NT2/D1 (cell line): ENCODE measurements at places on chromosomes 7 and 10.

GRCh38 chr7:148566736-148567135, 23.8 kb upstream of the C7orf33 start:
- DNase-seq = no peak

GRCh38 chr10:86162696-86163400, 203.7 kb downstream of the GRID1 start:
- DNase-seq = no peak

- DNase-seq = no peak
Observed at GRCh38 chr10:13334556-13334955, 13.5 kb downstream of the SEPHS1 start.

GRCh38 chr10:133268532-133268931, 8.1 kb downstream of the ADAM8 start:
- no peak for DNase-seq

DNA sequence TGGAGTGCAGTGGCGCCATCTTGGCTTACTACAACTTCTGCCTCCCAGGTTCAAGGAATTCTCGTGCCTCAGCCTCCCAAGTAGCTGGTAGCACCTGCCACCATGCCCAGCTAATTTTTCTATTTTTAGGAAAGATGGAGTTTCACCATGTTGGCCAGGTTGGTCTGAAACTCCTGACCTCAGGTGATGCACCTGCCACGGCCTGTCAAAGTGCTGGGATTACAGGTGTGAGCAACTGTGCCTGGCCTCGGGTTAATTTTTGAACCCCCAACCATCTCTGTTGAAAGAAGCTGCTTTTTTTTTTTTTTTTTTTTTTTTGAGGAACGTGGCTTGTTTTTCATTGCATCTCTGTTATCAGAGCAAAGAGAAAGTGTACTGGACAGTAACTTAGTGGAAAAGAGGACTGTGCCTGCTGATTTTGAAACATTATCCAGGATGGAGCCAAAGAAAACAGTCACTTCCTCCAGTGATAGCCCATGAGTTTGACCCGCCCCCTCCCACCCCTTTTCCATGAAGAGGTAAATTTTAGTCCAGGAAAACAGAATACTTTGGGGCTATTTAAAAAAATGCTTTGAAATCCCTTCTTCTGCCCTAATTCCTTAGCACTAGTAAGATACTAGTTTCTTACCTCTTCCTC, 38.3 kb downstream of the WBP1L start:
- no peak for DNase-seq

DNA sequence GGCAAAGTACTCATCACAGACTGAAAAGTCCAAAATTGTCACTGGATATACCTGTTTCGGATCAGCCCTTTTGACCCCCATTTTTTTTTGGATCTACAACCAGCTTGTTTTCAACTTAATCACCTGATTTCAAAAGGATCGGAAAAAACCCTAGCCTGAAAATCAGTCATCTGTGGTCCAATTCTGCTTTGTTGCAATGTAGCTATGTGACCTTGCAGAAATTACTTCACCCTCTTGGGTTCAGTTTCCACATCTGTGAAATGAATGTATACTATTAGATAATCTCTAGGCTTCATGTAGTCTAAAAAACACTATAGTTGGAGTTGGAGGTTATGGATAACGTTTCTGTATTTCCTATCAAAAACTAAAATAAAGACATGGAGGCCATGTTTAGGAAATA, 37.1 kb downstream of the STEAP4 start:
- DNase-seq = no peak

GRCh38 chr10:124680675-124681074, 63.5 kb downstream of the FAM53B start:
- no peak for DNase-seq

DNA sequence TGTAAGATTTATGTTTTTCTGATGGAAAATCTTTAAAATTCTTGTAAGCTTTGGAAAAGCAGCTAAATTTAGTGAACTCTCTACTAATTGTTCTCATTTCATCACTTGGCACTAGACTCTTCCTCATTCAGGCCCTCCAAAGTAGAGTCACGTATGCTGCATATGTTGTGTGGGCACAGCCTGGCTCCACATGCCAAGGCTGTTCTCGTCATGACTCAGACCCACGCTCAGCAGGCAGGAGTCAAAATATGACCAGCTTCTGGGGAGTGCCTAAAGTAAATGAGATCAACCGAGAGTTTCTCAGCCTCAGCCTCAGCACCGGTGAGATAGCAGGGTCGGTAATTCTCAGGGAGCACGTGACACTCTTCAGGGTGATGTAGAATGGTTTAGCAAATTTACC, 1672.9 kb downstream of the REEP3 start:
- DNase-seq = no peak

- no peak for DNase-seq
Observed at GRCh38 chr10:43194266-43194665, 56.0 kb downstream of the CSGALNACT2 start.

- no peak for DNase-seq
Observed at GRCh38 chr10:86758189-86759072, 2.0 kb downstream of the BMPR1A start.

DNA sequence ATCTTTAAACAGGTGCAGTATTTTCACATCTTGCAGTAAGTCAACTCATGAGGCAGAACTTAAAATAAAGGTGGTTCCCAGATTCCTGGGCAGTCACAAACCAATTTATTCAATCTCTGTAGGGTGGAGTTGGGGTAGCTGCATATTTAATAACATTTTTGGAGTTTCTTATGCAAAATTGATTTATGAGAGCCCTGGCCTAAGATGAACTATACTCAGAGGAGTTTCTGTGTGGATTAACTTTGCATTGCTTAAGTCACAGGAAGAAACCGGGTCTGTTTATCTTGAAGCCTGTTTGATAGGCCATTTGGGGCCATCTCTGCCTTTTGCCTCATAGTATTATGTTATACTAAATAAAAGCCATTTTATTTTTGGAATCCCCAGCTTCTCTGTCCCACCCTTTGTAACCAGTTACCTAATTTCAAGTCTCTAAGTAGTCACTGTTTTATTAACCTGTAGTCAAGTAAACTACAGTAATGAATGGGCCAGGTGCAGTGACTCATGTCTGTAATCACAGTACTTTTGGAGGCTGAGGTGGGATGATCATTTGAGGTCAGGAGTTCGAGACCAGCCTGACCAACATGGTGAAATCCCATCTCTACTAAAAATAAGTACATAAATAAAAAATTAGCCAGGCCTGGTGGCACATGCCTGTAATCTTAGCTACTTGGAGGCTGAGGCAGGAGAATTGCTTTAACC, 104.4 kb upstream of the FAM3C start:
- DNase-seq = no peak

- no peak for DNase-seq
Observed at GRCh38 chr7:121366852-121367431, 29.2 kb downstream of the FAM3C start.

DNA sequence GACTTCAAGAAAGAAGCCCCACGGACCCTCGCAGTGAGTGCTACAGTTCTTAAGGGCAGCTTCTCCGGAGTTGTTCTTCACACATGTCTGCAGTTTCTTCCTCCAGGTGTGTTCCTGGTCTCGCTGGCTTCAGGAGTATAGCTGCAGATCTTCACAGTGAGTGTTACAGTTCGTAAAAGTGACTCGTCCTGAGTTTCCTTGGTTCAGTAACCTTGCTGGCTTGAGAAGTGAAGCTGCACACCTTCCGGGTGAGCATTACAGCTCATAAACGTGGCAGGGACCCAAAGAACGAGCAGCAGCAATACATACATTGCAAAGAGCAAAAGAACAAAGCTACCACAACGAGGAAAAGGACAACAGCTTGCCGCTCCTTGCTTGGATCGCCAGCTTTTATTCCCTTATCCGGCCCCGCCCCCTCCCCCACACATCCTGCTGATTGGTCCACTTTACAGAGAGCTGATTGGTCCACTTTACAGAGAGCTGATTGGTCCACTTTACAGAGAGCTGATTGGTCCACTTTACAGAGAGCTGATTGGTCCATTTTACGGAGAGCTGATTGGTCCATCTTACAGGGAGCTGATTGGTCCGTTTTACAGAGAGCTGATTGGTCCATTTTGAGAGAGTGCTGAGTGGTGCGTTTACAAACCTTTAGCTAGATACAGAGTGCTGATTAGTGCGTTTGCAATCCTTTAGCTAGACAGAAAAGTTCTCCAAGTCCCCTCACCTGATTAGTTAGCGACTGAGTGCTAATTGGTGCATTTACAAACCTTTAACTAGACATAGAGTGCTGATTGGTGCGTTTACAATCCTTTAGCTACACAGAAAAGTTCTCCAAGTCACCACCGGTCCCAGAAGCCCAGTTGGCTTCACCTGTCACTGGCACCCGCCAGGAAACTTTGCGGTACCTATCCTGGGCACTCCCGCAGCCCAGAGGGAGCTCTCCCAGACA, 165.3 kb downstream of the AGMO start:
- DNase-seq = no peak

GRCh38 chr7:140881507-140882228, 43.1 kb downstream of the BRAF start:
- no peak for DNase-seq

DNA sequence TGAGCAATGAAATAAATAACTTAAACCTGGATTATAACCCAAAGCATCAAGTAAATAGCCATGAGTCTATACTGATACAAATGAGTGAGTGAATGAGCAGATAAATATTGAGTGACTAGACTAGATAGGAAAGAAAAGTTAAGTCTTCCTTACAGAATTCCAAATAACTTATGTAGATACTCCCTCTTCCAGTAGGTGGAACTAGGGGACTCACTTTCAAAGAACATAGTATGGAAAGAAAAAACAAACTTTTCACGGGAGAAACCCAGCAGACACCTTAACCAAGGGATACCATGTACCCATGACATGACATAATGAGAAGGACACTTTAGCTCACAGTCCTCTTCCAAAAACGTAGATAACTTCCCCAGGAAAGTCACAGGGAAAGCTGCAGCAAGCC, 32.2 kb downstream of the CSGALNACT2 start:
- DNase-seq = no peak

- no peak for DNase-seq
Observed at GRCh38 chr10:124912101-124912886, 29.6 kb upstream of the ZRANB1 start.

GRCh38 chr7:135597181-135597925, 39.6 kb downstream of the NUP205 start:
- no peak for DNase-seq

- no peak for DNase-seq
Observed at GRCh38 chr10:17586821-17587234, 30.3 kb downstream of the HACD1 start.

GRCh38 chr10:29426420-29426819, 137.6 kb downstream of the LYZL1 start:
- DNase-seq = no peak

DNA sequence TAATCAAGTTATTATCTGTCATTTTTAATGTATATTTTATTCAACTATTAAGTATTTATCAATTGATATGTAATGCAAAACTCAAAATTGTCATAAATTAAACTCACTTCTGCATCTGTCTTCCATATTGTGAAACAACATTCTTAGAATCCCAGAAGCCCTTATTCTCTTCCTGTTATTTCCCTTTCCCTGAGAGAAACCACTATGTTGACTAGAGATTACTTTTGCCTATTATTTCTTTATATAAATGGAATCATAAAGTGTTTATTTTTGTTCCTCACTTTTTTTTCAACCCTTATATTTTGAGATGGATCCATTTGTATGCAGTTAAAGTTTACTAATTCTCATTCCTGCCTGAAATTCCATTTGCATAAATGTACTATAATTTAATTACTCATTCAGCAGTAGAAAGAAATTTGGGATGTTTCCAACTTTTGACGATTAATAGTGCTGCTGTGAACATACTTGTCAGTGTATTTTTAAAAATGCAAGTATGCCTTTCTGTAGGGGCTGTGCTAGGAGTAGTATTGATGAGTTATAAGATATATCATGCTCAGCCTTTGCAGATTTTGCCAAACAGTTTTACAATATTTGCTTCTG, 211.2 kb downstream of the SEMA3D start:
- DNase-seq = no peak

DNA sequence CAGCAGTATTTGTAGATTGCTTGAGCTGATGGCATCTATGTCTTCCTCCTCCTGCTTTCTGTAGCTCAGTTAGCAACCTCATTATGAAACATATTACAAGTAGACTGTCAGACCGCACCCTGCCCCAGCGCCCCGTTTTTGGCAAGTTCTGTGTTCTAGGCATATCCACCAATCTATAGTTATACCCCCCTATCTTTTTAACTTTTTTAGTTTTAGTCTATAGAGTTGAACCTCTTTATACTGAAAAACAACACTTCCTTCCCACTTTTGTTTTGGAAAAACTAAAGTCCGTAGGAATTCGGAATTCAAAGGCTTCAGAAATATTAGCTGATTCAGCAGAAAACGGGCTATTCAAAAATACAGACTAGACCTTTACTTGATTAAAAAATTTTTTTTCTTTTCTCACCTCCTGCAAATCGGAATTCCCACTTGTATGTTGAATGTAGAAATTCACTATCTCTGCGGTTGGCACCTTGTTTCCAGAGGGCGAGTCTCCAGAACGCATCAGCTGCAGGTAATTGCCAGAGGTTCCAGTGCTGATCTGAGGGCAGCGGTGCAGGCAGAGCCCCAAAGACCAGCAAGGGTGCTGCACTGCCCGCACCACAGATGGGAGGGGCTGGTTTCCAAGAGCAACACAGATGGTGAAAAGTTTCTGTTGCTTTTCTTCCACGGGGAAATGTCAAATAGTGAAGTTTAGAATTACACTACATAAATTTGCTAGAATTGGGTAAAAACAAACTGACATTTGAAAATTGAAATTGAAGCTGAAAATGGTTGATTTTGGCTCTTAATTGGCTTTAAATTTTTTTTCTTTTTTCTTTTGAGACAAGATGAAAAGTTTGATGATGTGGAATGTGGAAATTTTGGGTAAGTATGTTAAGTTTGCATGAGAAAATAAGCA, 2.2 kb upstream of the FZD8 start:
- no peak for DNase-seq

DNA sequence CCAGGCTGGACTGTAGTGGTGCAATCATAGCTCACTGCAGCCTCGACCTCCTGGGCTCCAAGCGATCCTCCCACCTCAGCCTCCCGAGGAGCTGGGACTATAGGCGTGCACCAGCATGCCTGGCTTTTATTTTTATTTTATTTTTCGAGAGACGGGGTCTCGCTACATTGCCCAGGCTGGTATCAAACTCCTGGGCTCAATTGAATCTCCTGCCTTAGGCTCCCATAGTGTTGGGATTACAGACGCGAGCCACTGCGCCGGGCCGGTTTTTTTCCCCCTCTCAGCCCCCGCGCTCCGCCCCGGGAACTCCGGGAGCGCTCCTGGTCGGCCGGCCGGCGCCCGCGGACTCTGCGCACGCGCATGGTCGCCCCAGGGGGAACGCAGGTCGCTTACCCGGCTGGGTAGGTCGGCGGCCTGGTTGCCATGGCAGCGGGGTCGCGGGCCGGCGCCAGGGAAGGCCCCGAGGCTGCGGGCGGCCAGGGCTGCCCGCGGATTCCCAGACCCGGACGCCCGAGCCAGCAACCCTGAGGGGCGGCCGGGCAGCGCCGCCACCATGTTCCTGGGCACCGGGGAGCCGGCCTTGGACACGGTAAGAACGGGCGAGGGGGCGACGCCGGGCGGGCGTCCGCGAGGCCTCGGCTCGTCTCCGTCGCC, at the start of gene IQCE:
Gene IQCE (plus strand): TSS at position 351 of the 654 bp plus-strand sequence. CDS start 203 bp downstream, at position 554.
- peak; percentile 97 for DNase-seq

GRCh38 chr7:55187701-55188491, 169.1 kb downstream of the EGFR start:
- no peak for DNase-seq

- DNase-seq = no peak
Observed at GRCh38 chr7:33711231-33712019, 193.9 kb upstream of the BMPER start.
